ENCODE measurements at places on chromosomes 6 and 20. TPM values are rescaled to one million over a fixed set of nuclear protein-coding genes. Genes with fewer than 3 reads are reported as not detected.

GRCh38 chr6:1053586-1053985, 258.3 kb upstream of the FOXQ1 start:
- DNase-seq: no peak

DNA sequence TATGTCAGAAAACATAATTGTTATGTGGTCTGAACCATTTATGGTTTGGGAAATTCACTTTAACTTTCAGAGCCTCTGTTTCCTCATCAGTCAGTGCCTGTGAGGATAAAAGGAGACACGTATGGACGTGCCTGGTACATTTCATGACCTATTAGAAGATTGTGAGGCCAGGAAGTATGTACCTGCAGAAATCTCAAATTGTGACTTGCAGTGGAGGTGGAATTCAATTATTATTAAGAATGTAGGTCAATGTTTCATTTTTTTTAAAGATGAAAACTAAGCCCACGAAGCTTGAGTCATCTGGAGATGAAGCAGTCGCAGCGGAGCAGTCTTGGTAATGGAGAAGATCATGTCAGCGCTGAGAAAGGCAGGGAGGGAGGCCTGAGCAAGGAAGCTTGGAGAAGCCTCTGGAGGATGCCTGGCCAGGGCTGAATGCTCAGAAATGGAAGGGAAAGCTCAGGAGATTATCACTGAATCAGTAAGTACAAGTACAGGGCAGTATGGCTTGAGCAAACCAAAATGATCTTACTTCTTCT, 3.9 kb upstream of the DSE start:
- DNase-seq: no peak

Gene KIAA1755
- 5.6 TPM for total RNA-seq

DNA sequence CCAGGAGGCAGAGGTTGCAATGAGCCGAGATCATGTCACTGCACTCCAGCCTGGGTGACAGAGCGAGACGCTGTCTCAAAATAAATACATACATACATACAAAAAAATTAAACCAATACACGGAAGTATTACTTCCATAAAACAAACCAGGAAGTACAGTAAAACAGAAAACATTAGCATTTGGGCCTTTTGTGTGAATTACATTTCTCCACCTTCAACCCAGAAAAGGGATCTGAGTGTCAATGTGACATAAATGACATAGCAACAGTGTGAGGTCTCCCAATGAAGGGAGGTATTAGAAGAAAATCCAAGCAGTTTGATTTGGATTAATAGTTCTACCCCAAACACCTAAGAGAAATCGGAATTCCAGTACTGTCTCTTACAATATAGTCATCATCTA, 10.1 kb downstream of the CSNK2A1 start:
- DNase-seq: no peak

GRCh38 chr6:163520956-163521355, 106.4 kb downstream of the QKI start:
- no peak for DNase-seq

Gene AURKA
- total RNA-seq: 8.3 TPM

Gene HSPA12B
- total RNA-seq: 3.3 TPM

Measured in cerebellum (tissue), 4 donors.